ENCODE measurements at places on chromosomes 2 and 18.

DNA sequence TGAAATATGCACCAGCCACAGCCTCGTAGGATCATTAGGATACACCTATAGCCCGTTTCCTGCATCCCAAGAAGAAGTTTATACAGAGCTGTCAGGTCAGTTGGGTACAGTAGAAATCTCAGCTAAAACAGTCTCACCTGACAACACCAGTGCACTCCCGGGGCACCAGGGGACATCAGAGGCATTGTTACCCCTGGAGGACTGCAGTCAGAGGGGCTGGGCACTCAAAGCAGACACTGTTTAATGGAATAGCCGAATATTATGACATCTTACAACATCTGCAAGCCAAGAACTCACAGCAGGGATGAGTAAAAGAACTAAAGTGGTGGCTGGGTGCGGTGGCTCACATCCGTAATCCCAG is 93.0 kb upstream of the ID2 start:
- DNase-seq = no peak

- no peak for DNase-seq
Observed at GRCh38 chr2:238771639-238772038, 76.2 kb upstream of the TWIST2 start.

GRCh38 chr18:76819411-76820136 is 2.8 kb upstream of the ZNF236 start:
- DNase-seq = no peak

- DNase-seq = no peak
Observed at GRCh38 chr2:167908786-167909185, 338.6 kb downstream of the STK39 start.

GRCh38 chr2:213161759-213162515 is 10.5 kb upstream of the IKZF2 start:
- no peak for DNase-seq

DNA sequence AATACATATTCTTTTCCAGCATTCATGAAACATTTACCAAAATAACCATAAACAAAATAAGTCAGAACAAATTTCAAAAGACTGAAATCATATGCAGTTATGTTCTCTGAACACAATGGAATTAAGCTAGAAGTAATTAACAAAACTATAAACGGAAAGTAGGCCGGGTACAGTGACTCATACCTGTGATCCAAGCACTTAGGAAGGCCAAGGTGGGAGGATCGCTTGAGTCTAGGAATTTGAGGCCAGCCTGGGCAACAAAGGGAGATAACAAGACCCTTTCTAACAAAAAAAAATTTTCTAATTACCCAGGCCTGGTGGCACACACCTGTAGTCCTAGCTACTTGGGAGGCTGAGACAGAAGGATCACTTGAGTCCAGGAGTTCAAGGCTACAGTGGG is 14.9 kb downstream of the ATAD2B start:
- DNase-seq = no peak

DNA sequence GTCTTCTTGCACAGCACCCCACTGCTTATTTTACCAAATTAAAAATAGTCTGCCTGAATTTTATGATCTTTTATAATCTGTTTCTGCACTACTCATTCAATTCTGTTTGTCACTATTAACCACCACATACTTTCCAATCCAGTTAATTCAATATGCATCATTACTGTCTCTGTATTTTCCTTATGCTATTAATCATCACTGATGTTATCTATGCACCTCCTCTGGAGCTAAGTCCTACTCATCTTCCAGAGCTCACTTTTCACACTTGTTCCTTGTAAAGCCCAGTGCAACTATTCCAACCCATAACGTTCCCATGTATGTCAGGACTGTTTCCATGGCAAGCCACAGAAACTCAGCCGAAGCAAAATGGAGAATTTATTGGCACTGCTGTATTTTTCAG is 713.6 kb downstream of the PLCL1 start:
- no peak for DNase-seq

- no peak for DNase-seq
Observed at GRCh38 chr2:236179236-236180075, 11.3 kb upstream of the GBX2 start.

DNA sequence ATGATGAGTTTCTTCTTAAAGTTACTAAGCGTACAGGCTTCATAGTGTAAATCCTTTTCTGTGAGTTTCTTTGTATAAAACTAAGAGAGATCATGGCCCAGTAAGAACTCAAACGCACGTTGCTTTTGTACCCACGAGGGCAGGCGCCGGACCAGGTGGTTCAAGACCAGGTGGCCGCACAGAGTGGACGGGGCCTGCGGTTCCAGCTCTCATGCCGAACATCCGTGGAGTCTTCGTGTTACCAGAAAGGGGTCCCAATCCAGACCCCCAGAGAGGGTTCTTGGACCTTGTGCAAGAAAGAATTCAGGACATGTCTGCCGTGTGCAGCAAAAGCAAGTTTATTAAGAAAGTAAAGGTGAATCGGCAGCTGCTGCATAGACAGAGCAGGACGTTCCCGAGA is 53.0 kb downstream of the KCNG2 start:
- DNase-seq = no peak

- no peak for DNase-seq
Observed at GRCh38 chr2:100272841-100273329, 49.4 kb downstream of the LONRF2 start.

DNA sequence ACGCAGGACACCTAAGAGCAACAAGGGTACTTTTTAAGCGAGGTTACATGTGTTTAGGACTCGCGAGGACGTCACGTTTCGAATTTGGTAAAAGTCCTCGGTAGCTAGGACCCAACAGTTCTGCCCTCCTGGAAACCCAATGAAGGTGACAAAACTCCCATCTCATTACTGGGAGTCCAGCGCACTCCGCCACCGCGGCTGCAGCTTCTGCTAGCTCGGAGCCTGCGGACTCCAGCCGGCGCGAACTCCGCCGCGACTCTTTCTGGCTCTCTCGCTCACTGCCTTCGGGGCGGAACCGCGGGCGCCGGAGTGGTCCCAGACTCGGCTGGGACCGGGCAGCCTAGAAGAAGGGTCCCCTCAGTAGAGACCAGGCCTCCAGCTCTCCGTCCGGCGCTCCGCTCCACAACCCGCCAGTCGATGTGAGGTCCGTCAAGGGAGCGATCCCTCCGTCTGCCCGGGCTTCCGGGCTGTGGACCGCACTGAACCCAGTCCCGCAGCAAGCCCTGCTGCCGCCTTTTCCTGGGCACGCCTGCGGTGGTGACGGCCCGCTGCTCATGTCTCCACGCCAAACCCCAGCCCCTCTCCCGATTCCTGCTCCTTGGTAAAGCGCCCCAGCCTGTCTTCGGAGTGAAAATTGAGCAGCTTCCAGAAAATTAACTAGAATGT is 3.0 kb upstream of the OSR1 start:
- DNase-seq = no peak

DNA sequence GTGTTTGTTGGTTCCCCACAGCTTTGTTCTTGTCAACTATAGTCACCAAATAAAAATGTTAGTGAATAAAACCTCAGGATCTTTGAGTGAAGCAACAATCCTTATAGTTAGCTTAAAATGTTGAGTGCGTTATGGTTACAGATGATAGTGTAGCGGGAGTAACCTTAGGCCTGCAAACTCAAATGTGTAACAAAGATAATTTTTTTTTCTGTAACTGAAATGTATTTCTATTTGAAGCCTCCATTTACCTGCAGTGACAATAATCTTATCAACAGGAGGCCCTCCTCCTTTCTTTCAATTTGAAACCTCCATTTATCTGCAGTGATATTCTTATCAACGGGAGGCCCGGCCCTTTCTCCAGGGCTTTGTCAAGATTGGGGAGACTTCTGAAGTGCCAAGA is 3.1 kb upstream of the C2orf49 start:
- DNase-seq = no peak

GRCh38 chr2:217364224-217364623 is 504.4 kb upstream of the TNP1 start:
- DNase-seq = no peak

GRCh38 chr2:165952741-165953211 is 800 bp downstream of the TTC21B start:
- DNase-seq = no peak

DNA sequence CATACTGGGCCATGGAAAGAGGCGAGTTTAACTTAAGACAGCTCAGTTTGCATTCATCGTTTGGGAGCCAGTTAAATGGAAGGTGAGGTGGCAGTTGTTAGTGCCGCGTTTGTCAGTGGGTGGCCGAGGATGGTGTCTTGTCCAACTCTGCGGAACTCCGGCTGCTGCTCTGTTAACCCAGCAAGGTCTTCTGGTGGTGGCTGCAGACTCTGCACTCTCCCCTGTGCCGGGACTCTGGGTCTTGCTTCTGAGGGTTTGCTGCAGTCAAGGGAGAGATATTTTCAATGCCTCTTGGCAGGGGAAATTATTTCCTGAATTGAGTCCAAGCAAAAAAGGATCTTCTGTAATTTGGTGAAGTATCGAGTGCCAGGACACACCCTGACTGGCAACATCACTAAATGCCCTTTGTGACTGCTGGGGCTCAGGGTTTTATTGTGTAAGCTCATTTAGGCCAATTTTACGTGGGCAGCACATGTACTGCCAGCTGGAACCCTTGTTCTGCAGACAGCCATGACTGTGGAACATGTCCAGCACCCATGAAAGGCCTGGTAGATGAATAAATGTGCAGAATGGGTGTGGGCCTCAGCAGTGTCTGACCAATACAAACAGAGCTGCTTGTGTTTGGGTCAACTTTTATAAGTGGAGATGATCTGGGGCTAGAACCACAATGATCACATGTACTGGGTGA is 58.1 kb downstream of the IL1R2 start:
- DNase-seq = no peak

GRCh38 chr18:61754039-61754583 is 138.7 kb downstream of the RNF152 start:
- DNase-seq = no peak

- DNase-seq = no peak
Observed at GRCh38 chr18:5982332-5982731, 87.0 kb upstream of the TMEM200C start.

GRCh38 chr2:128563348-128563687 is 244.7 kb upstream of the HS6ST1 start:
- no peak for DNase-seq

DNA sequence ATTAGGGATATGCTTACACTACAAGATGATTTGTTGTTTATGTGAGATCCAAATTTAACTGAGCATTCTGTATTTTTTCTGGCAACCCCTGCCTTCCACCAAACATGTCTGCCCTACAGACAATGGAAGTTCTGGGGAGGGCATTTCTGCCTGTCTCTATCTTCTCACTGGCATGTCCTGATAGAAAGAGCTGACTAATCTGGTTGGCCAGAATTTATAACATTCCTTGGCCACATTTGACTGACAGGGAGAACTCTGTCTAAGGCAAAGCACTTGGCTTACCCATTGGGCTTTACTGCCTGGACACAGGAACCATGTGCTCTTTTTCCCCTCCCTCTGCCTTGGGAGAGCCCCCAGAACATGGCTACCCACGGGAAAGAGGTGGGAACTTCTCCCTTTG is 70.6 kb upstream of the TMEM178A start:
- DNase-seq = no peak

GRCh38 chr2:112615051-112615450 is 30.6 kb downstream of the CHCHD5 start:
- no peak for DNase-seq

- DNase-seq = no peak
Observed at GRCh38 chr2:23697256-23698075, 229.5 kb downstream of the ATAD2B start.

DNA sequence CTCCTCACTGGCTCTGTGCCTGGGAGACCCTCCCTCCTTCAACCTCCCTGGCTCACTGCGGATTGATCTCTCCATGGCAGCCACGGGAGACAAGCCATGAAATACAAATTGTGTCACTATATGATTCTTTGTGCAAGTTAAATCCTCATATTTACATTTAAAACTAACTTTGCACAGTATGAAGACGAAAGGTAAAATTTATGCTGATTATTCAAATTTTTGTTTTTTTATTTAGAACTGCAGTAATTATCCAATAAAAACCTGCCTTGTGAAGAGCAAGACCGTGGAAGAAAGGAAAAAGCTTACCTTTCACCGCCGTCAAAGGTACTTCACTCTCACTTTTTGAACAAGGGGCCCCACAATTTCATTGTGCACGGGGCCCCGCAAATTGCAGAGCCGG is 436.9 kb downstream of the EIPR1 start:
- no peak for DNase-seq

DNA sequence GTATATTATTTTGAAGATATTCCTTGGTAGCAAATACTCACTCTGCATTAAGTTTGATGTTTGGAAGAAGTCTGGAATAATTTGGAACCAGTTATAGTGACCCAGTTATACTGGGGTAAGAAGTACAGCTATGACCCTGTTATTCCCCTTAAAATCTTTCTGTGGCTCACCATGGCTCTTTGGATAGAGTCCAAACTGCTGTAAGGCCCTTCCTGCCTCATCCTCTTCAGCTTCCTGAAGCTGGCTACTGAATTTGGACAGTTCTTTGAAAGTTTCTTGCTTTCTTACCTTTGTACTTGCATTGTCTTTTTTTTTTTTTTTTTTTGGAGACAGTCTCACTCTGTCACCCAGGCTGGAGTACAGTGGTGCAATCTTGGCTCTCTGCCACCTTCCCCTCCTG is 85.6 kb downstream of the ABI2 start:
- DNase-seq = no peak

DNA sequence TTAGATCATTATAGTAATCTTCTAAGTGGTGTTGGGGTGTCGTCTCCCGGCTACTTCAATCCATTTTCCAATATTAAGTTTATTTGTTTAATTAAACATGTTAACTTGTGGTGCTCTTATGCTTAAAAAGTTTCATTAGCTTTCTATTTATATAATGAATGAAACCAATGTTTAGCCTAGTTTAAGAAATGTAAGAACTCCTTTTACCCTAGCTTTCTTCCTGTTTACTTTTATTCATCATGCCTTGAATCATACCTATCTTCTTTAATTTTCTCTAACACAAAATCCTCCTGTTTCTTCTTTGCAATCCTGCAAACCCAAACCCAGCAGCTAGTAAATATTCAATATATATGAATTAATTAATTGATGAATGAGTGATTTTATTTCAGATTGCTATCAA is 1276.7 kb upstream of the PIK3C3 start:
- no peak for DNase-seq

- no peak for DNase-seq
Observed at GRCh38 chr2:217717646-217718045, 285.1 kb downstream of the TNS1 start.

GRCh38 chr2:227219312-227220105 is 55.1 kb downstream of the COL4A3 start:
- no peak for DNase-seq

DNA sequence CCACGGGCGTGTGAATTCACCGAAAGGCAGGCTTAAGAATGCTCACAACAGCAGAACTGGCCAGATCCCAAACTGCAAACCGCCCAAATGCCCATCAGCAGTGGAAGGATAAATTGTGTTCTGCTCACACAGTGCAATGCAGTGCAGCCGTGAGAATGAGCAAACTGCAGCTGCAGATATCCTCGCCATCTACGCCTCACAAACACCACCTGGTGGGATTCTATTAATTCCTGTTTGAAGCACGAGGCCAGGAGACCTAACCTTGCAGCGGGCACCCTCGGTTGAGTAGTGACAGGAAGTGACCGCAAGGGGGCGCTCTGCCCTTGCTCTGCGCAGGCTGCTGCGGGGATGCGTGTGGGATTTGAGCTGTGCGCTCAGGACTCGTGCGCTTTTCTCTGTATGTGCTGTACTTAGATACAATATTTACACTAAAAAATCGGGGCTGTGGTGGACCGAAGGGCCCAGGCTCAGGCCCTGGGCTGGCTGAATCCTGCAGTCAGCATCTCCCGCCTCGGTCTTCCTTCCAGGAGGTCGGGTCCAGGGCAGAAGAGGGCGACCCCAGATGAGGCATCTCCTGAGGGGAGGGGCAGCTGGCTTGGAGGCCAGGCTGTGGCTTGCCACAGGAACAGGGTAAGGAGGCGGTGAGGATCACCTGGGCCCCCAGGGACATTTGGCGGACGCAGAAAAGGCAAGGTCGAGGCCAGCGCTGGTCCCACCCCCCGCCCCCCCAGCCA is 19.8 kb upstream of the PDIA6 start:
- DNase-seq = peak; percentile 81

All from activated T-cell treated with anti-CD3 and anti-CD28 coated beads for 1 hour (primary cell).